ENCODE measurements at places on chromosomes 1 and 21. TPM values are rescaled to one million over a fixed set of nuclear protein-coding genes. Genes with fewer than 3 reads are reported as not detected.

- DNase-seq: no peak
Observed at GRCh38 chr1:198793714-198794113, 154.9 kb downstream of the PTPRC start.

GRCh38 chr1:204600968-204601367 lies 84.6 kb downstream of the LRRN2 start:
- DNase-seq: peak; percentile 31

DNA sequence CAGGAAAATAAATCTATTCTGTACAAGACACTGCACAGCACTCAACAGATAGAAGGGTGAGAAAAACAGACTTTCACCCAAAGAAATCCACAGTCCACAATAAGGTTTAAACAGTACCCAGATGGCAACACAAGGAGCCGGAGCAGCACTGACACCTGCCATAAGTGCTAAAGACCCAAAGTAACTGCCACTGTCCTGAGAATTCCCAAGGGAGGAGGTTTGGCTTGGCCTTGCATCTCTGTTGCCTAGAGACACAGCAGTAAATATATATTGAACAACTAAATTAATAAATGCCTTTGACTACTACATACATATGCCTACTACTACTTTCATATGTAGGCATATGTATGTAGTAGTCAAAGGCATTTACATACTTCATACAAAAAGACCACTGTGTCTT lies 68.0 kb downstream of the VAV3 start:
- no peak for DNase-seq

DNA sequence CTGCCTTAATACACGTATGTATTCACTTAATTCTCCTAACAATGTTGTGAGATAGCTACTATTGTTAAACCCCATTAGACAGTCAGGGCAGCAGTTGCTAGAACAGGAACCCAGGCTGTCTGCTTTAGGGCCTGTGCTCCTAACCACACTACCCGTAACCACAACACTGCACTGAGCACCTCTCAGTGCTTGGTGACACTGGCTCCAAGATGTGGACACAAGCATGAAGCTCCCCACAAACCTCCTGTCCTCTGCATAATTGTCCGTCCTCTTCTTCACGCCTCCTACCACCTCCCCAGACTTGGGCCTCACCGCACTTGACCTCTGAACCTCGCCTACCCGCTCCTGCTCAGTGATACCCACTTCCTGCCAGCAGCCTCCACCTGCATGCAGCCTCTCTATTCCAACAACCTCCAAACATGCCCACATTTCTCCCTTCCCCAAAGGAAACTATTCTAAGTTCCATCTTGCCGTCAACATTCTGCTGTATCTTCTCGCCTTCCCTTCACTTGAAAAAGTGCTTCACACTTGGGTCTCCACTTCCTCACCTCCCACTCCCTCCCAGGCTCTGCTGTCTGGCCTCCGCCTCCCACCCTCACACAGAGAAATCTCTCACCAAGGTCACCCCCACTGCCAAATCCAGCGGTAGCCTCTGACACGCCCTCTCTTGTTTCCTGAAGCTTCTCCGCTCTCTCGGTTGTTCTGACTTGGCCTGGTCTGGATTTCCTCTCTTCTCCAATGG lies 14.6 kb upstream of the AHDC1 start:
- DNase-seq: no peak

DNA sequence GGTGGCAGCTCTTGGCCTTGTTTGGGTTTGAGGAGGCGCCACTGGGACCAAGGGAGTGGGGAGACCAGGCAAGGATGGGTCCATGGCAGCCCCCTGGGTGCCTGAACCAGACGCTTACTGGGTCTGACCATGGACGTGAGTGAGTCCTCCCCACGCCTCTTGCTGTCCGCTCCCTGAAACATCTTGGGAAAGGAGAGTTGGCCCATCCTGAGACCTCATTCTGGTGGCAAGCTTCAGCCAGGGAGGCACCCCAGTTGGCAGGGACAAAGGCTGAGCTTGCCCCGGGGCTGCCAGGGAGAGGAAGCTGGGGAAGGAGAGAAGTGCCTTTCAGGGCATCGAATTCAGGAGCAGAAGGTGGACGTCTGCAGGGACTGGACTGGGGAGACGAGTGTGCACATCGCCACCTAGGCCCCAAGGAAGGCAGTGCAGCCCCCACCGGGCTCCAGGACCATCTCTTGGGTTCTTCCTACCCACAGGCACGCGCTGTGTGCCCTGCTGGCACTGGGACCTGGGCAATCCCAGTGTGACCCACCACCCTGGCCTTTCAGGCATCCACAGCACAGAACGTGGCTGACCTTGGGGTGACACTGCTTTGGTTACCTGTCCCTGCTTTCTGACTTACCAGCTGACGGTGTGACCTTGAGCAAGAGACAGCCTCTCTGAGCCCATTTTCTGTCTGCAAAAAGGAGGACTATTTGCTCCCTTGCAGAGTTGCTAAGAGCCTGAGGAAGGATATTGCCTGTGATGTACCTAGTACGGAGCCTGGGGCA lies 132.9 kb upstream of the WNT4 start:
- peak; percentile 65 for DNase-seq

BOLA1 gene
- total RNA-seq: 18.5 TPM

All from SK-MEL-5 (cell line).